RKO (cell line): ENCODE measurements at places on chromosomes 2 and 18.
A peak's percentile ranks its signal among the peaks of the same experiment; 100 is the strongest.

DNA sequence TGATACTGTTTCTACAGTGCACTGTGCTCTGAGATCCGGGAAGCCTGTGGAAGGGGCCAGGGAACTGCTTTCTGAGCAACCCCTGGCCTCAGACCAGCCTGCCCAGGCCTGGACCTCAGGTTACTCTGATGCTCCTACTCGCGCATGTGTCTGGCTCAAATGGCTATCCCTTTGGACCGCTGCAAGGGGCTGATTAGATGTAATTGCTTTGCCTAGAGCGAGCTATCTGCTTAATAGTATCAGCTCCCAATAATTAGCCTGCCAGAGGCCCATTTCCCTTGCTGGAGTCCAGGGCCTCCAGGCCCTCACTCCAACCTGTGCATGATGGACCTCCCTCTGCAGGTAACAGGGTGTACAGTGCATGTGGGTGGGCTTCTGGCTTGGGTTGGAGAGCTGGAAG lies 7.2 kb upstream of the KCNK3 start:
- no peak for DNase-seq

DNA sequence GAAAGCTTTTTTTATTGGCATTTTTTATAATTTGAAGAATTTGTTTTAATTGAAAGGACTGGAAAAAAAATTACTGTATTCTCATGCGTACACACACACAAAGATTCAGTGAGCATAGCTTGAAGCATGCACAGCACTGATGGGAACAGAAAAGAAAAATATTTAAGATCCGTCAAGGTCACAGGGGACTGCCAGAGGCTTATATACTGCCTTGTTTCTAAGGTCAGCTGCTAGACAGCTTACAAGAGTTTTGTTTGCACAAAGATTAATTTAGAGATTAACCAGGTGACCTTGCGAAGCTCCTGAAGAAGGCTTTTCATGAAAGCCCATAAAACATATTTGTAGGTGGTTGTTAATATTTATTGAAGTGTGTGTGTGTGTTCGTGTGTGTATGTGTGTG lies 396.3 kb downstream of the TRIB2 start:
- no peak for DNase-seq

GRCh38 chr2:242056026-242056425 lies 186.5 kb downstream of the RTP5 start:
- DNase-seq = no peak

GRCh38 chr2:201955231-201955630 lies 78.4 kb upstream of the FZD7 start:
- DNase-seq = no peak

- DNase-seq = no peak
Observed at GRCh38 chr2:169713331-169713730, 19.1 kb downstream of the PHOSPHO2 start.

DNA sequence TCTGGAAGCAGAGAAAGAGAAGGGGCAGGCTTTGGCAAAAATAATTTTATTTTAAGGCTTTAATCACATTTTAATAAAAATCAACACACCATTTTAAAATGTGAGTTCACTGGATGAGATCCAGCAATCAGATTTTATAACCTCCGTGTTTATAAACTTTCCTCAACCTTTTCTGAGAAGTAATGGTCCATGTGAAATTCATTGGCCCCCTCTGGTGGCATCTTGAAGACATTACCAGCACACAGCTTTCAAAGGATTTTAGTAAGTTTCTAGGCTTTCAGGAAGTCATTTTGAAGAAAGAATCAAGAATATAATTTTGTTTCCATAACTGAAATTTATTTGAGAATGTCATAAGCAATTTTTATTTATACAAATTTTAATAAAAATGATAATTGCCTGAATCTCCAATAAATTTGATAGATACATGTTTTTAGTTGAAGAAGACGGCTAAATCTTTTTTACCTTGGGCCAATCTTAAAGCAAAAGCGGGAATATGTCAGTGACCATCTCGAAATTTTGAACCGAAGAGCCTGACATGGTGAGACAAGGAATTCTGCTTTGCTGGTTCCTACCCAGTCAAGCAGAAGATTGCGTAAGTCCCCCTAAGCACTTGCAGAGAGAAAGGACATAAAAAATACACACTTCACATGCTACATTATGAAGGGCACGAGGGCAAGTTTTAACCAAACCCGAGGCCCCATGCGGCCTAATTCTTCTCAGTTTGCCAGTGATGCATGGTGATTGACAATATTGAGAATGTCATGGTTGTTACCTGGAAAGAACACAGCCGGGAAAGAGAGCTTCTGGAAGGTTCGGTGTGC lies 128.4 kb upstream of the CBLN2 start:
- DNase-seq = peak; percentile 66

- no peak for DNase-seq
Observed at GRCh38 chr2:241814643-241815476, 5.9 kb downstream of the NEU4 start.

DNA sequence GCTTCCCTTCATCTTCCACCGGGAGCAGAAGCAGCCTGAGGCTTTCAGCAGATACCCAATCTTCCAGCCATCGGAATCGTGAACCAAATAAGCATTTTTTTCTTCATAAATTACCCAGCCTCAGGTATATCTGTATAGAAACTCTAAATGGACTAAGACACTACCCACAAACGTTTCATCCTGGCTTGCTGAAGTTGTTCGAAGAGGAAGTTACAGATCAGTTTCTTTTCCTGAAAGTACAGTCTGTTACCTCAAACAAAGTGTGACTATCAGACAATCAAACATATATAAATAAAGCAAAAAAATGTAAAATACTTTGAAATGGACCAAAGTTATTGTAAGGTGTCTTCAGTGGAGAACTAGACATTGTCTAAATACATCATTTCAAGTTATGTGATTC lies 97.9 kb downstream of the MREG start:
- no peak for DNase-seq

DNA sequence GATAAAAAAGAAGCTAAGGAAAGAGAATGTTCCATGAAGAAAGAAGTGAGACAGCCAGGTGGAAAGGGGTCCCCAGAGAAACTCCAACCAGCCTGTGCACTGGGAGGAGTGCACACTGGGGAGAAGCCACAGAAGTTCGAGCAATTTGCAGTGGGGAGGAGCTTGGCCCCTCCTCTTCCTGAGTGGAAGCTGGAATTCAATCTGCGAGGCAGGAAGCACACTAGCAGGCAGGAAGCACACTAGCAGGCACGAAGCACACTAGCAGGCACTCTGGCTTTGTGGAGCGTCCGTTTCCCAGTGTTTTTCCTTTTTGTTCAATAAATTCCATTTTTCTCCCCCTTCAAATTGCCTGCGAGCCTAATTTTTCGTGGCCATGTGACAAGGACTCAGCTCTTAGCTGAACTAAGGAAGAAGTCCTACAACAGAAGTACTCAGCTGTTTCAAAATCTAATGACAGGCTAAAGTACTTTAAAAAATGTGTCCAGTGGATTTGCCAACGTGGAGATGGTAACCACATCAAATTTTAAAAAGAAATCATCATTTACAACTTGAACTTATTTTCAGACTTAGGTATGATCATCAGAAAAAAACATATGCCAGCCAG lies 21.4 kb upstream of the SPIRE1 start:
- no peak for DNase-seq

DNA sequence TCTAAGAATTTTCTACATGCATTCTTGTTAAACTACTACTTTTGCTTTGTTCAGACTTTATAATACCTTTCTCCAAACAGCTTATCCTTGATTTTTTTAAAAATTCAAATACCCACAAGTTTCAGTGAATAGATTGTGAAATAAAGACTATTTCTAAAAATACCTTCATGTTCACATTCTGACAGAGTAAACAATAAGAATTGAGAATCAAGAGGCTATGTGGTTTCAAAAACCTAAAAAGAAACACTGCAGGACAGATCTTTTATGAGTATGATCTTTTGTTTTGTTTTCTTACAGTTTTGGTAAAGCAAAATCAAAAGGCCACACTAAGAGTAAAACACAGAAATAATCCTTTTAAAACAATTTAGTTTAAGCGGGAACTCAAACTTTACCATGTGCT lies 21.2 kb downstream of the ALS2 start:
- DNase-seq = no peak

GRCh38 chr2:46528880-46529279 lies 49.5 kb downstream of the TMEM247 start:
- DNase-seq = no peak

- no peak for DNase-seq
Observed at GRCh38 chr18:2303517-2304238, 267.6 kb downstream of the METTL4 start.

- DNase-seq = no peak
Observed at GRCh38 chr2:29405266-29405665, 290.1 kb downstream of the CLIP4 start.

DNA sequence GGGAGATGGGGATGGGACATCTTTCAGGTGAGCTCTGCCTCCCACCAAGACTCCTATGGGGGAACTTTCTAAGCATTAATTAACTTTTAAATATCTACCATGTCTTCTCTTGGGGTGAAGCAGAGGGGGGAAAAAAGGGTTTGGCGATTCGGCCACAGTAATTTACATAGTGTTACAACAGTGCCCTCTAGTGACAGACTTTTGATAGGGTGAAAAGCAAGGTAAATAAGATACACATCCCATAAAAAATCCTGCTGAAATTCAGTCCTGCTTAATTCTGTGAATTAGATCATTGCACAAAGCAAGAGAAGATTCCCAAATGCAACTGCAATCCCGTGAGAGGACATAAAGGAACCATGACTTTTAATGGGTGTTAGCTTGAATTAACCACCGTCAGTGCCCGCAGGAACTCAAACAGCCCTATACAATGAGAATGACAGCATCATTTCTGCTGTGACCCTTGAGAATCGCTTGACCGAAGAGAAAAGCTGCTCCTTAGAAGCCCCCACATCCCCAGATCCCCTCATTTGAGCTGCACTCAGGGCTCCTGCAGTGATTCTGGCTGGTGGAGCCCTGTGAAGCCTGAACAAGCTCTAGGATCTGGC lies 32.8 kb downstream of the FAM124B start:
- peak; percentile 51 for DNase-seq

DNA sequence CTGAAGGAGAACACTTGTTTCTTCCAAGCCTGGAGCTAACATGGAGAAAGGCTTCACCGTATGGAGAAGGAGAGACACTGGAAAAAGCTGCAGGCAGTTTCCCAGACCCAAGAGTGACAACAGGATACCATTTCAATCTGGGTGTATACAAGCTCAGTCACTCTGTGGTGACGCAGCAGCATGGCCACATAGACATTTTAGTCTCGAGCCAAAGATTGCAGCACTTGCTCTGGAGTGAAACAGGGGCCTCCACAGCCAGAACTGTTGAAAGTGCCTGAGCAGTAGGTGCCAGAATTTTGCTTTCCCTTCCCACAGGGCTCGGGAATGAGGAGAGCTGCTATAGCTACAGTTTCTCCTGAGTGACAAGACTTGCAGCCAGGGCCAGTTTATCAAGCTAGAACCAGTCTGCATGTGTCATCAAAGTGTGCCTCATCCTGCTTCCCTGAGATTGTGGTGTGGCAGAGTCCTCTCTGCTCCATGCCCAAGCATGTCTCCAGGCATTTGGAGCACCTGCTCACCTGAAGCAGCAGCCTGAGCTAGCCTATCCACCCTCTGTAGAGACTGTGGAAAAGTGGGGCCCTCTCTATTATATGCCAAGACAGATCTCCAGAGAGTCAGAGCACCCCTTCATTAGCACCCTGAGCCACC lies 234.6 kb upstream of the CDH19 start:
- peak; percentile 19 for DNase-seq

GRCh38 chr2:158795195-158795924 lies at the start of gene DAPL1:
DAPL1 (plus strand) TSS chr2:158795317; CDS start chr2:158795373, 56 bp downstream.
- no peak for DNase-seq

GRCh38 chr18:26928670-26929313 lies 63.3 kb upstream of the AQP4 start:
- DNase-seq = no peak

DNA sequence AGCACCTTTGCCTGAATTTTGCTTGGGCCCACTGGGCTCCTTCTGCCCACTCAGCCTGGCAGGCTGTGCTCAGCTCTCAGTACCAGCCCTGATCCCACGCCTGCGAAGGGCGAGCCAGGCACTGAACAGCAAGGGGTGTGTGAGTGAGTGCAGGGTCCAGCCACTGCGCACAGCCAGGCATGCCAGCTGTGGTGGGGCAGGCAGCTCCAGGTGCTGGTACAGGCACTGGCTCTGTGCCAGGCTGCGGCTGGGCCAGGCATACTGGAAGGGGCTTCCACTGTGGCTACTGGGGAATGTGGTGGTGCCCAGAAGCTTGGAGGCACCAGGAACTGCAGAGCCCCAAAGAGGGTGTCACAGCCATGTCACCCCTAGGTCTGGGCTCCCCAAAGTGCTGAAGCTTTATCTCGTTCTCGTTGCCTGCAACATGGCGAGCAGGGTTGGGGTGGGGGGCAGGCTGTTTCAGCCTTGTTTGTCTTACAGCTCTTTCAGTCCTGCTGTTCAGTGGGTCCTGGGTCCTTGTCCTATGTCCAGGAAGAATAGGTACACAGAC lies 8.8 kb downstream of the DYSF start:
- DNase-seq = no peak

GRCh38 chr2:86622519-86623042 lies 1.1 kb downstream of the RNF103 start:
- peak; percentile 33 for DNase-seq

GRCh38 chr2:62040926-62041325 lies 135.5 kb downstream of the COMMD1 start:
- no peak for DNase-seq
